C1 segment of cervical spinal cord (tissue), 14 donors: ENCODE measurements at places on chromosomes 16 and 17.

DNA sequence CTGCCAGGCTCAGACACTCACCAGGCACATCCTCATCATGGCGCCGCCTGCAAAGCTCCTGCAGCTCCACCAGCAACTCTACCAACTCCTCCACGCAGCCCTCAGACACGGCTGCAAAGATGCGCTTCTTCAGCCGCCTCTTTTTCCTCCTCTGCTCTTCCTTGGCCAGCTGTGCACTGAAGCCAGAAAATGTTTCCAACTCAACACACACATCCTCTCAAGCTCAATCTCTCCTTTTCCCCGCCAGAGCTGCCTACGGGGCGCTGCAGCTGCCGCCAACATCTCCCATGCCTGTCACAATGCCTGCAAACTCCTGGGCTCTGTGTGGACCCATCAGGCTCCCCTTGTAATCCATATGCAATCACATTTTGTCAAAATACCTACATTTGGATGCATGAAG, 14.2 kb downstream of the TRPV3 start:
- DNase-seq, result no peak

GRCh38 chr16:3922241-3922640, 41.7 kb upstream of the CREBBP start:
- no peak for DNase-seq

DNA sequence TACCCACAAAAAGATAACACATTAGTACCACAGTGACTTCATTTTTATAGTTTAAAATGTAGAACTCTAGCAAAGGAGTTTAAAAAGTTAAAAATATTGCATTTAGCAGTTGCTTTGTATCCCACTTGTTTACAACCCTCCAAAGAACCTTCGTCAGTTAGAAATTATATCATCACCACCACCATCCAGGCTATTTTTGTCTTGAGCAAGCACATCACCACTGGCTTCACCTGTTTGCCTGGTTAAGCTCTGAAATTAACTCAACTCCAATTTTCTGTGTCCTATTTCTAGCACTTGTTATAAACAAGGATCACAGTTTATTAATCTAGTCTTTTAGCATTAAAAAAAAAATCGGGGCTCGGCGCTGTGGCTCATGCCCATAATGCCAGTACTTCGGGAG, 6.1 kb downstream of the GLYR1 start:
- DNase-seq, result no peak

GRCh38 chr16:66206363-66206762, 160.1 kb upstream of the CDH5 start:
- no peak for DNase-seq

DNA sequence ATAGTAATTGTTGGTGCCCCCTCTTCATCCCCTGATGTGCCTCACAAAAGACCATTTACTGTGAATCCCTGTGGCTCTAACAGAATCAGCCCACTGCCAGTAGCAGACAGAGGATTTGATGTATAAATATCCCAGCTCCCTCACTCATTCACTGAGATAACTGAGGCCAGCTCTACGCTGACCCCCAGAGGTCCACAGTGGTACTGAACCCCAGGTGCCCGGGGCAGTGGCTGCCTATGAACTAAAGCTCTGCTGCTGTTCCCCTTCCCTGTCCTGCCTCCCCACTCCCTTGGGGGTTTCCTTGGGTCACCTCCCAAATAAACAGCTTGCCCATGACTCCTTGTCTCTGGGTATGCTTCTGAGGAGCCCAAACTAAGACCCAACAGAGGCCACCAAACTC, 295.8 kb downstream of the FOXL1 start:
- no peak for DNase-seq

- DNase-seq, result no peak
Measured at GRCh38 chr17:79470754-79471153, 140.1 kb downstream of the RBFOX3 start.

- DNase-seq, result no peak
Measured at GRCh38 chr17:13619462-13619861, 17.7 kb upstream of the HS3ST3A1 start.
